Dermis microvascular lymphatic vessel endothelial cell (primary cell): ENCODE measurements at places on chromosomes 11 and 22. TPM values are rescaled to one million over a fixed set of nuclear protein-coding genes. Genes with fewer than 3 reads are reported as not detected.
A peak's percentile ranks its signal among the peaks of the same experiment; 100 is the strongest.

DNA sequence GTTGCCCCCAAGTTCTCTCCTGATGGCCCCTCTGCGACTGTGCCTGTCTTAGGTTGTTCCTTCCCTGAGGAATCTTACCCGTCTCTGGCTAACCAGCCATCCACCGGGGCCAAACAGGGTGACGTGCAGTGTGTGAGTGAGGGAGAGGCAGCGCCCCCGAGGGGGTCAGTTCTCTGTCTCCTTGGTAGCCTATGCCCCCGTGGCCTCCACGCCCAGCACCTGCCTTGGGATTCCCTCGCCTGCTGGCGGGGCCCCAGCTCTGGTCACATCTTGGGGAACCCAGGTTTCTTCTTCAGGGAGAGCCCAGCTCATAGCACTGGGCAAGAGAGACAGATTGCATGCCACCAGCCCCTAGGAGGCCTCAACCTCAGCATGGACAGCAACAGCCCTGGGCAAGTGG lies 5.8 kb downstream of the NXF1 start:
- DNase-seq = no peak

DNA sequence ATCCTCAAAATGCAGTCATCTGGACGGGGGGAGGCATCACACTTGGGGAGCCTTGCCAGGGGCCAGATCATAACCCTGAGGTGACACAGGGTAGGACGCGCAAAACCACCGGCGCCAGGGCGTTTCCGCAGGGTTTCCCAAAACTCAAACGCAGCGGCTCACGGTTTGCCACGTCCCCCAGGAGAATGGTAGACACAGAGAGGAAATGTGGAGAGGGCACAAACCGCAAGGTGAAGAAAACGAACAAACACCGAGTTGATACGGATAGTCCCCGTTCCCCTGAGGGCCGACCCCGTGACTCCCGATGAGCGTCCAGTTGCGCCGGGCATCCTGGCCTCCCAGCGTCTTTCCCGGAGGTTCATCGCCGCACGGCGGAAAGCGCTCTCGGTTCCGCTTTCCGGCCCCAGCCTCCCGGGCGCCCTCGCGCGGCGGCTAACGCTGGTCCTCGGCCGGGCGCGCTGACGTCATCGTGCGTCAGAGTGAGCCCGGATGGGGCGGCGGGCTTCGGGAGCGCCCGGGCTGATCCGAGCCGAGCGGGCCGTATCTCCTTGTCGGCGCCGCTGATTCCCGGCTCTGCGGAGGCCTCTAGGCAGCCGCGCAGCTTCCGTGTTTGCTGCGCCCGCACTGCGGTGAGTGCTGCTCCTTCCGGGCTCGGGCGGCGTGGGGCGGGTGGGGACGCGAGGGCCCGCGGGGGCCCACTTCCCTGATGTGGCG lies at the start of gene BIRC2:
Gene BIRC2 (plus strand): TSS at position 467 of the 714 bp plus-strand sequence. CDS start 2,641 bp downstream, outside the sequence.
- peak; percentile 78 for DNase-seq

DNA sequence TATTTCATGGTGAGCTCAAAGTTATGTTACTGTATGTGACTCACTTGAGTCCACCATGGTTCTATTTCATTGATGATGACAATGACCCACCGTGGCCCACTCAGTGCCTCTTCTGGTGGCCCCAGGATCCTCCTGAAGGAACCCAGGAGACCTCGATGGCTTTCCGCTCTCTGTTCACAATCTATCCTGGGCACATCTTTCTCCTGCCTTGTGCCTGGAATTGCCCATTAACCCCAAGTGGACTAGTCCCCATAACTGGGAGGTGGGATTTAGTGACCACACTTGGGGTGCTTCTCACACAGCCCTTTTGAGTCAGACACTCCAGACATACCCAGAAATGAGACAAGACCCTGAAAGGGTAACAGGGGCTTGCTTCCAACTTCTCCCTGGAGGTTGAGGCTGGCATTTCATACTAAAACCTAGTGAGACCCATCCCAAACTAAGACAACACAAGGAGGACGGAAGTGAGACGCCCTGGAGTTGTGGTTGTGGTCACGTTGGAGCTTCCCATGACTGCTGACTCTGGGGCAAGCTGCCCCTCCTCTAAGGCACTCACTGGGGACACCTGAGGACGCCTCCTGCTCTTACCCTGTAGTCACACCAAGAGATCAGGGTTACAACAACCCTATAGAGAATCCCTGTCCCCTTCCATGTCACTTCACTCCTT lies 22.1 kb downstream of the IGLL5 start:
- no peak for DNase-seq

DNA sequence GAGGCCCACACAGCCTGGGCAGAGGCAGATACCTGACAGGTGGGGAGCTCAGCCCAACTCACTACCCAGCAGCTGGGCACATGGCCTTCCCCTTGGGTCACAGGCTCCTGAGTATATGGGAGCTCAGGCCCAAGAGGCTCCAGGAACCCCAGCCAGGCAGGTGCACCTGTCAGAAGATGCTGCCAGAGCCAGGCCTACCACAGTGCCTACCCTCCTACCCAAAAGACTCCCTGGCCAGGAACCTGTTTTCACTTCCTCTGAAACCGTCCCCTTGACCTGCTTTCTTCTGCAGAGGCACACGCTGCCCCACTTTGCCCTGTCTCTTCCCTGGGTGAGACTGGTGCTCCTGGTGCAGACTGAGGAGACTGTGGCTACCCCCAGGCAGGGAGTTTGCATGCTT lies 2.9 kb downstream of the CHID1 start:
- DNase-seq = no peak

DNA sequence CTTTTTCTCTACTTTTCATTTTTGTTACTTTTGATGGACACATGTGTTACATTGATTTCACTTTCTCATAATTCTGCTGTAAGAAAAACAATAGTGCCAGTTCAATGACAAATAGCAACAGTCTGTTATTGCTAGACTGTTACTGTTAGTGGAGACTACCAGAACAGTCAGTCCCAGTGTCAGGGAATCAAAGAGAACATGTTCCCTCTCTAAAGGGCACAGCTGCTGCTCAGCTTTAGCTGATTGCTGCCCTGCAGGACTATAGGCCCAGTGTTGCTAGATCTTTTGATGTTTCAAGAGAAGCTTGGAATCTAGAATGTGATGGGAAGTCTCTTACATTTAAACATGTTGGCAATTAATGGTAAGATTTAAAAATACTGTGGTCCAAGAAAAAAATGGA lies 3.4 kb downstream of the BIRC3 start:
- no peak for DNase-seq

DNA sequence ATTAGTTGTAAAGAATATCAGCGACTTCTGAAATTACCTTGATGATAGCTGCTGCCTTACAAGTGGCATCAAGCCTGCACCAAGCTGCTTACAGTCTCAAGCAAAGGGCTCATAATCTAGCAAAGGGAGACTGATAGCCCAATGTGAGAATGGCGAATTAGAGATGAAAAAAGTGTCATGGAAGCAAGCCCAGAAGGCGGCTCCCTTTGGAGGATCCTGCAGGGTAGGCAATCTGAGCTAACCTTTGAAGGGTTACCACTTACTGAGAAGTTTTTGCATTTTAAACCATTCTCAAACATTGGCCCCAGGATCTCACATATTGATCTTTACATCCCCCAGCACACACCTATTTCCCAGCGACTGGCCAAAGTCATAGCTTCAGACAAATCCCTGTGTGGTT lies 18.5 kb downstream of the GAB2 start:
- no peak for DNase-seq

DNA sequence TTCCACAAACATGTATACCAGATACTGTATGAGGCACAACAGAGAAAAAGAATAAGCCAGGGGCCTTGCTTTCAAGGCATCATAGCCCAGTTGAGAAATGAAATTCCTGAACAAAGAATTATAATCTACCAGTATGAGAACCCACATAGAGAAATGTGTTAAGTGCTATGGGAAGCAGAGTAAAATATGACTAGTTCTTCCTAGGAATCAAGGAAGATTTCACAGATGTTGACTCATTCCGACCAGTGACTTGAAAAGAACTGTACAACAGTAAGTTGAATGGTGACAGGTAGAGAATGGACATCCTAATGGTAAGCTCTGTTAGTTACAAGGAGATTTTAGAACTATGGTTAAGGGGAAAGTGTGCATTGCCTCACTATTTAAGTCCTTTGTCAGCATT lies 102.6 kb downstream of the TRIM44 start:
- no peak for DNase-seq

DNA sequence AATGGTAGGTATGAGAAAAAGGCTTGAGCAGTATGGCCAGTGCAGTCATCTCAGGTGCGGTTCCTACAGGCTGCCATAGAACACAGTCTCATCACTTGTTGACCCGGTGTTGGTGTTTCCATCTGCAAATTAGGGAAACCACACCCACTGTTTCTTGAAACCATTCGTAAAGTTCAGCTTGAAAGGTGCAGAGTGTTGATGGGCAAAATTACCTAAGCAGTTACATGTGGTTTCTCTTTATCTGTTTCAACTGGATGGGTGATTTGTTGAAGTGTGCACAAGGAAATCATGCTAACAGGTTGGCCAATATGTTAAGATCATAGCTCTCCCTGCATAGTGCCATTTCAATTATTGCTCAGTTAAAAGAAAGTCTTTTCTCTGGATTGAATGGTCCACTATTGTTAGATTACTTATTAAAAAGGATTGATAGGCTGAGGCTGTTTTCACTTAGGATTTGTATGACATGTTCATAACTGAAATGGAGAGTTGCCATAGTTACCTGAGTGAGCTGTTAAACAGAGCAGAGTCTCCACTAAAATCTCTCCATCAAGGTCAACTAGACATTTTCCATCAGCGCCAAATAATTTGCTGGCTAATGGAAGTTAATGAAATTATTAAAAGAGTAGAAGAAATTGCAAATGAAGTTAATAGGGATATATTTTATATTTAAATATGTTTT lies 203.1 kb upstream of the MTMR2 start:
- peak; percentile 77 for DNase-seq

DNA sequence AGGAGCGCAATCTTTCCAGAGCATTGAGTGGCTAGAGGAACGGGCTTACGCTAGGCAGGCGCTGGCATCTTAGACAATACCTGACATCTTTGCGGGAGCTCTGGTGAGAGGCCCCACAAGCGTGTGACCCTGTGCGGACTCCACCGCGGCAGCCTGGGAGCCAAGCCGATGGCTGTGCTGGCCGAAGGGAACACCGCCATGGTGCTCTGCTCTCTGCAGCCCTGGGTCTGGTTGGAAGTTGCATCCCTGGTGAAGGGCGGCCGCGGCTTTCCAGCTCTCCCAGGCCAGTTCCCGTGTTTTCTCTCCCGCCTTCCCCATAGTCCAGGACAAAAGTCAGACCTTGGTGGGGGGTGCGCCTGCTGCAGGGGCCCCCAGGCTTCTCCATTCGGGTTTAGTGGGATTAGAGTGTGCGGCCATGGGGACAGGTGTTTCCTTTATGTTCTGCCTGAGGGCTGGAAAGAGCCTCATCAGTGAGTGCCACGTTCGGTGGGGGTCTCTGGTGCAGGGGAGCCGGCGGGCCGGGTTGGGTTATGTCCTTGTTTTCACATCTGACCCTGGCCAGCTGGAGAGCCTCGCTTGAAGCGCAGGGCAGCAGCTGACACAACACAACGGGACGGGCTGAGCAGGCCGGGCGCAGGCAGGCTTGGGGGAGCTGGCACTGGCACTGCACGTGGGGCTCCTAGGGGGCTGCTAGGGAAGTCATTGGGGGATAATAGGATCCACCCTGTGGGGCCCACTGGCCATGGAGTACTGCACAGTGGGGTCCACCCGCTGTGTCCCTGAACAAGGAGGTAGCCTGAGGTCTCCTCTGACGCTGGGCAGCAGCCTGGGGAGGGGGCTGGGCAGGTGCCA lies 94.8 kb downstream of the KCNQ1 start:
- DNase-seq = no peak

DNA sequence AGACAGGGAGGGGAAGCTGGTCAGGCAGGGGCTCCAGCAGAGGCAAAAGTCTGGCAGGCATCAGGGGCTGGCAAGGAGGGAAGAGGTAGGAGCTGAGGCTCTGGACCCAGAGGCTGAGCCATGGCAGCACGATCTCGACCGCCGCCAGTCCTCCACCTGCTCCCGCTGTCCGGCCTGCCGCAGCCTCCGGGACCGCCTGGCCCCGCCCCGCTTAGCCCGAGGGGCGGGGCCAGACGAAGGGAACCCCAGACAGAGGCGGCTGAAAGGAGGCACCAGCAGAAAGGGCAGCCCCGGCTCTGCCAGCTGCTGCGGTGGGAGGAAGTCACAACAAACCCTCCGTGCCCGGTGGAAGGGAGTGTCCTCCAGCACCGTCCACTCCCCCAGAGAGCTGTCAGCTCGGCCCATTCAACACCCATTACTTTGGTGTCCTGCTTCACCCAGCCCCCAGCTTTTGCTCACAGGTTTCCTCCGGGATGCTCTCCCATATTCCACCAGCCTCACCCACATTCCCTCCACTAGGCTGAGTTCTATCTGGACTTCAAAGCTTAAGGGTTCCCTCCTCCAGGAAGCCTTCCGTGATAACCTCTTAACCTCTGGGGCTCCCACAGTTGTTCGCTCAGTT lies at the start of gene MFNG:
Gene MFNG (minus strand): TSS at position 161 of the 622 bp plus-strand sequence. CDS start 207 bp downstream, outside the sequence.
- no peak for DNase-seq

DNA sequence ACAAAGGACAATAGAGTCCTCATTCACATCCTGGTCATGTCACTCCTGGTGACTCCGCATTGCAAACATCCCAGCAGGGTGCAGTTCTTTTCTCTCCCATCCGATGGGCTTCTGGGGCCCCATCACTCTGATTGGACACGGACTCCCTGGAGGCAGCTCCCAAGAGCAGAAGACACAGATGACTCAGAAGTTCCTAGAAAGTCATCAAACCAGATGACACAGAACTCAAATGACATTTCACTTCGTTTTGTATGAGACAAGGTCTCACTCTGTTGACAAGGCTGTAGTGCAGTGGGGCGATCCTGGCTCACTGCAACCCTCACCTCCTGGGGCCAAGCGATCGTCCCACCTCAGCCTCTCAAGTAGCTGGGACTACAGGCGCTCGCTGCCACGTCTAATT lies 33.2 kb downstream of the ZNF195 start:
- no peak for DNase-seq

PGA5 gene
- not detected in 2 replicates for total RNA-seq

DUSP8 gene
- total RNA-seq = 0.26 and 0.76 TPM in 2 replicates

SLC25A18 gene
- not detected in 2 replicates for total RNA-seq

MIAT gene
- total RNA-seq = 0.13 and 0.38 TPM in 2 replicates
